ENCODE measurements at places on chromosomes 5 and 9.

DNA sequence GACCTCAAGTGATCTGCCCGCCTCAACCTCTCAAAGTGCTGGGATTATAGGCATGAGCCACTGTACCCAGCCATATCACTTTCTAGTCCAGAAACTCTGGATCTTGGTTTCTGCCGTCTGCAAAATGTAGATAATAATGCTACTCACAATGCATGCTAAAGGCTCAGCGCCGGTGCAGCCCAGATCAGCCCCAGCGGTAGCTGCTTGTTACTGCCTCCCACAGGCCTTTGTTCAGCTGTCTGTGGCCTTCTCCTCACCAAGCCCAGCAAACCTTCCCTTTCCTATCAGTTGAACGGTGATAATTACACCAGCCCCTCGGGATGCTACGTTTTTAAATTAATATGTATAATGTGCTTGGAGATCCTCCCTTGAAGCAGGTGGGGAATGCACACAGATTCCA is 26.2 kb upstream of the MSX2 start:
- no peak for DNase-seq

GRCh38 chr5:24314106-24314505 is 330.7 kb downstream of the CDH10 start:
- no peak for DNase-seq

DNA sequence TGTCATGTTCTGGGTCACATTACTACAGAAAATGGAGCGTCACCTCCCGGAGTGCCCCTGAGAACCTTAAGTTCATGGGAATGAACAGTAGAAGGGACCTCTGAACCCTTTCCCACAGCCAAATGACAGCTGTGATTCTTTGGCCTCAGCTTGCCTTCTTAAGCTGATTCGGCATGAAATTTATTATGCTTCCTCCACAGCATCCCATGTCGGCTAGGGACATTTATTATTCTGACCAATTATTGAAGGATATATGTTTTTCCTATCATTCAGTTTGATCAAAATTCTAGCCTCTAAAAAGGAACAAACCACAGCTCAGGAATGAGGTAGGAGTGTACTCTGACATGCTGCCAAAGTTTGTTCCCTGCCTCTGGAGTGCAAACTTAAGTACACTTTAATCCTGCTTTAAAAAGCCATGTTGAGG is 440.6 kb downstream of the CETN3 start:
- DNase-seq: no peak

- no peak for DNase-seq
Observed at GRCh38 chr5:71839096-71839884, 120.2 kb downstream of the CARTPT start.

DNA sequence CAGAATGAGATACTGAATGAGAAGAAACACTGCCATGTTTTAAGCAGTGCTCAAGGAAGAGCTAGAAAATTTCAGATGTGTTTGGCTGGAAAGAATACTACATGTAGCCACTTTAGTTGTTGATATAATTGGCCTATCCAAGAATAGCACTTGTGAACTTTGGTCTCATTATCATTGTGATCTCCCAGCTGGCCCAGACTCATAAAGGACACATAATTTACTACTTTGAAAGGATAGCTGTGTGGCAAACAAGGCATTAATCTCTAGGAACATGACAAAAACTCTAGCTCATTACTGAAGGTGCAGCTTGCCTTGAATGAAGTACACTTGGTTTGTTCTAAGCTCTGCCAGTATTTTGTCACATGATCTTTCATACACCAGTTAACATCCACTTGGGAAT is 356.3 kb downstream of the CSNK1G3 start:
- DNase-seq: no peak

DNA sequence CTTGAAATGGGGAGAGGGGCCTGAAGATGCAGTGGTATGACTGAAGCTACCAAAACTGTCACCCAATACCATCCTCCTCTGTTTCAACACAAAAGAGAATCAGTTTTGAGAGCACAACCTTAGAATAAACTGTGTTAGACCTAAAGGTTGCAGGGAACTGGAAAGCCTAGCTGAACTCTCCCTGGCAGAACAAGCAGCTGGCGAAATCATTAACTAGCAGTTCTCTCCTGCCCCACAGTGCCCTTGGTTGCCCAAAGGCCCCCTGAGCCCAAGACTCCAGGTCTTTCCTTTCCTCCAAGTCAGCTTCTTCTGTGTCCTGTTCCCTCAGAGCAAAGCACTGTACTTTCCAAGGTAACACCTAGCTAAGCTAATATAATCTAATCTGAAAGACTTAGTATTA is 135.4 kb upstream of the SLC30A5 start:
- no peak for DNase-seq

DNA sequence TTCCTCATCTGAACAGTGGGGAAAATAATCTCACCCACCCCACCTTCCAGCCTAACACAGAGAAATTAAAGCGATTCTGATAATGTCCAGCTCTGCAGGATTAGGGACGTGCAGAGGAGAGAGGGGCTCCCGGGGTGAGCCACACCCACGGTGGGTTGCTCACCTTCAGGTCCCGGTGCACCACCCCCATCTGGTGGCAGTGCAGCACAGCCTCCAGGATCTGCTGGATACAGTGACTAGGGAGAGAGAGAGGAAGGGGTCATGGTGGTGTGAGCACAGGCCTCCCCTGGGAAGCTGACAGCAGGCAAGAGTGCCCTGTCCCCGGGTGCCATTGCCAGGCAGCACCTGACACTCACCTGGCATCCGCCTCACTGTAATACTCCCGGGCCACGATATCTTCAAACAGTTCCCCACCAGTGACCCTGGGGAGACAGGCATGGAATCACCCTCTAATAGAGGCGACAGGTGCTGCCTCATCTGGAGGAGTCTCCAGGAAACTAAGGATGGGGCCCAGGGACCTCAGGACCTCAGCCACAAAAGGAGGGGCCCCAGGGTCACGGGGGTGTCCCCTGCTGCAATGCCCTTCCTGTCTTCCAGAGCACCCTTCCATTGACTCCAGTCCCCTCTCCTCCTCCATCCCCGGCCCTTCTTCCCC is 33.0 kb downstream of the CAMK2A start:
- DNase-seq: no peak
